ENCODE measurements at places on chromosomes 6 and 20. TPM values are rescaled to one million over a fixed set of nuclear protein-coding genes. Genes with fewer than 3 reads are reported as not detected.

- no peak for DNase-seq
Measured at GRCh38 chr6:51842804-51843378, 244.5 kb downstream of the PKHD1 start.

PTCRA gene
- total RNA-seq: not detected

GRCh38 chr6:26311385-26312095, 53.5 kb upstream of the BTN3A2 start:
- peak; percentile 38 for DNase-seq

DNA sequence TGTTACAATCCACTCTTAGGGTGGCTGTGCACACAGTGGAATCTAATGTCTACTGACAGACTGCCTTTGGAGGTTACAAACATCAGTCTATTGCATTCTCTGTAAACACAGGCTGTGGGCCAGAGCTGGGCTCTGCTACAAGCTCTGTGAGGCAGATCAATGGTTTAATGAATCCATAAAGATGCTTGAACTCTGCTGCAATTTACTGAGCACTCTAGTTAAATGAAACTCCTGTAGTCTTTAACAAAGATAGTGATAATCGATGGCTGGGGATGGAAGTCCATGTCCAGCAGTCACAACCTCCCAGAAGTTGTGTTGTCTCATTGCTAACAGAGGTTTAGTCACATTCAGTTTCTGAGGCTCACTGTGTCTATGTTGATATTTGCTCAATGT, 50.5 kb downstream of the SOBP start:
- DNase-seq: no peak

DNA sequence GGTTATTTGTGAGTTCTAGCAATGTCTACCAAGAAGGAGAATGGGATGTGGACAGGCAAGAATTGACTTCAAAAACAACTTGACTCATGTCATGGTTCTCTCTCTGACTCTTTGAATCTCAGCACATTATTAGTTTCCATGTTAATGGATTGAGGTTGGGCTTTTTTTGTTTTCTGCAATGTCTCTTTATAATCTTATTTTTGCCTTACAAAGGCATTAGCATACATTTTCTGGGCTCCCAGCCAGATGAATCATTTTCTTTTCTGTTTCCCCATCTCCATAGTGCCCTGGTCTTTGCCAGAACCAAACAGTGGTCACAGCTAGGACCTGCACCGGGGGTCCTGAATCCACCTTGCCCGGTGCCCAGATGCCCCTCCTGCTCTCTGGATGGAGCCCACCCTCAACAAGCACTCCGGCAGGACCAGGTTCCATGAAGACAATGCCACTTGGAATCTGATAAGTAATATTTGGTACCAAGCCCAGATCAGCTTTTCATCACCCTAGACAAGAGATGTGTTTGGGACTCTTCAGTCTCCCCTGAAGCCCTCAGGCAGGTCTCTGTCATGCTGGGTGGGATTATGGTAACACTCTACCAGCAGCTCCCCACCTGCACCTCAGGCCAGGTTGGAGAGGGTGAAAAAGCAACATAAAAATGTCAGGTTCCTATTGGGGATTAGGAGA, 266.7 kb upstream of the SULF2 start:
- no peak for DNase-seq

MOCS1 gene
- total RNA-seq: 56.4 TPM

RWDD1 gene
- total RNA-seq: 16.7 TPM

DNA sequence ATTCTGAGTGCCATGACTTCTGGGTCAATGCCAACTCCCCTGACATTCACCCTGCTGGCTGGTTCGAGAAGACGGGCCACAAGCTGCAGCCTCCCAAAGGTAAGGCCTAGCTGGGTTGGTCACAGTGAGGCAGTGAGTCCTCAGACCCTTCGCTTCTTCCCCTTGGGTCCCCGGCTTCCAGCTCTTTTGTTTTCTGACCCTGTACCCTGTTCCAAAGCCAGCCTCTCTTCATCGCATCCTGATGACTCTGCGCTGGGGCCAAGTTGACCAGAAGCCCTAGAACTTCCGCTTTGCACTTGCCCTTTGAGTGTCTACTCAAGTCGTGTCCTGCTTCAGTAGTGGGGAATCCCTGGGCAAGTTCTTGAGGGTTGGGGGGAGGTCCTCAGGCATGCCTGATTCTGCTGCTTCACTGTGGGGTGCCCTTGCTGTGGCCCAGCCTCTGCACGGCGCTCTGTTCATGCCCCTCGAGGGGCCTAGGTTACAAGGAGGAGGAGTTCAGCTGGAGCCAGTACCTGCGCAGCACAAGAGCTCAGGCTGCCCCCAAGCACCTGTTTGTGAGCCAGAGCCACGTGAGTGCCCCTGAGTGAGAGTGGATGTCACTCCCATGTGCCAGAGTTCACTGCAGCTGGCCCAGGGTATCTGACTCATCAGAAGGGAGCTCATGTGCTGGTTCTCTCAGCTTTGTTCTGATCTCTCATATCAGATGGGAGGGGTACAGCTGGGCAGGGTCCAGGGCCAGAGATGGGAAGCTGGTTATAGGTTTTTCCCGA, 23.0 kb downstream of the L3MBTL1 start:
- DNase-seq: no peak

- peak; percentile 27 for DNase-seq
Measured at GRCh38 chr20:33475381-33476152, 14.3 kb upstream of the CBFA2T2 start.

GRCh38 chr20:44083220-44083933, 103.6 kb downstream of the JPH2 start:
- DNase-seq: no peak

SLCO4A1 gene
- 85.3 TPM for total RNA-seq

DNA sequence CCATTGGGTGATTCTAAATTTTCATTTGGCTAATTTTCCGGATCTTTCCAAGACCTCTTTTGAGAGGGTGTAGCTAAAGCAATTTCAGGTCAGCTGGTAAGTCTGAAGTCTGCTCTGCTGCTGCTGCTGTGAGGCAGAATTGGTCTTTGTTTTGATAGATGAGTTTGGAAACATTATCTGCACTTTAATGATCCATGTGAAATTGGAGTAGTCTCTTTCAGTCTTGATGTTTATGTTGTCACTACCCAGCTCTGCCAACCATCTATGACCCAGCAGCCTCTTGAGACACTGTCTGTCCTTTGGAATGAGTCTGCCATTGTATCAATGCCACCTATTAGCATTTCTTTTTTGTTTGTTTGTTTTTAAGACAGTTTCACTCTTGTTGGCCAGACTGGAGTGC, 44.1 kb downstream of the TXNDC5 start:
- no peak for DNase-seq

DNA sequence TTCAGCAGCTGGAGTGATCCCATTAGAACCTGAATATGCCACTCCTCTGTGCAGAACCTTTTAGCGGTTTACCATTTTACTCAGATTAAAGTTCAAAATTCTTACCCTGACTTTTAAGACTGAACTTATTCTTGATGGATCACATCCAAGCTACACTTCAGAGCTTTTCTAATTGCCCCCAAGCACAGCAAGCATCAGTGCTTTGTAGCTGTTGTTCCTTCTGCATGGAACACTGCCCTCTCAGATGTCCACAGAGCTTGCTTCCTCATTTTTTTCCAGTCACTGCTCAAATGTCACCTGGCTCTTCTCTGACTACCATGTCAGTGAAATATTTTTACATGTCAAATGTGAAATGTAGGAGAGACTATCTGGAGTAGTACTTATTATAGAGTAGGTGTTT, 1.6 kb upstream of the SLC35B3 start:
- DNase-seq: no peak

DNA sequence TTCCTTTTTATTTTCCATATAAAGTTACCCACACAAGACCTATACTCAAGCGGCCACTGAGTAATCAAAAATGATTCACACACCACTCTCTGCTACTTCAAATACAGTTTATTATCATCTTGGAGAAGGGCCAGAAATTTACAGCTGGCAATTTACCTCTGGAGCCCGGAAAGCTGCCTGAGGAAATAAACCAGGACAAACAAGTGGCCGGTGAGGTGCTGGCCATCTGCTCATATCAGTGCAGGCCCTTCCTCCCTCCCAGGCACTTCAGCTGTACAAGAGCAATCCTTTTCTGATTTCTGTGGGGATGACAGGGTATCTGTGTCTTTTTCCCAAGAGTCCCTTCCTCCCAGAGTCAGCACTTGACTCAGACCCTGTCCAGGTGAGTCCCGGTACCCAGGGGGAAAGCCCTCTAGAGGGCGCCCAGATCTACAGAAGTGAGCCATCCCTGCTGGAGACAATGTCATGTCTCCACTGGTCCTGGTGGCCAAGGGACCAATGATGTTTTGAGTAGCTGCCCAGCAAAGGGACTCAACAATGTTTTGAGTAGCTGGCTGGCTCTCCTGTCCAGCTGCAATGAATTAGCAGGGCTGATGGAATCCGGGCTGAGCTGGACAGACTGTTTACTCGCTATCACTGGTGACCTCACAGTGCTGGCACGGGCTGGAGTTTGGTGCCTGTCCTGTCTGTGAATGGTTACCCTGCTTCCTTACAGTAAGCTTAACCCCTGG, 23.6 kb downstream of the LRP11 start:
- DNase-seq: peak; percentile 76

DNA sequence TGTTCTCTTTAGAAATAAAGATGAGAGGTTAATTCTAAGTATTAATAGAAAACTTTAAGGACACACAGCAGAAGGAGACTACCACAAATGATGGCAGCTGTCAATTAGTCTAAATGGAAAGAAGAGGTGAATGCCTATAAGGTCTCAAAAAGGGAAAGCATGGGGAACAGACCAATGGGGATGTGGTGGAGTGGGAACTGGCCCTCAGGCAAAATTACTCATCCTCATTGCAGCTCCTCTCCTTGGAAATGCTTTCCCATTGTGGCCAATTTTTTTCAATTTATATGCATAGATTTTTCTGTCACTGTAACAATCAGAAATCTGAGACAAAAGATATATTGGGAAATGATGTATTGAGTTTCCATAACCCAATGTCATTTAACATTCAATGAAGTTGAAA, 222.9 kb upstream of the DEFB112 start:
- DNase-seq: no peak

HLA-DQB1 gene
- total RNA-seq: 0.14 TPM

DNA sequence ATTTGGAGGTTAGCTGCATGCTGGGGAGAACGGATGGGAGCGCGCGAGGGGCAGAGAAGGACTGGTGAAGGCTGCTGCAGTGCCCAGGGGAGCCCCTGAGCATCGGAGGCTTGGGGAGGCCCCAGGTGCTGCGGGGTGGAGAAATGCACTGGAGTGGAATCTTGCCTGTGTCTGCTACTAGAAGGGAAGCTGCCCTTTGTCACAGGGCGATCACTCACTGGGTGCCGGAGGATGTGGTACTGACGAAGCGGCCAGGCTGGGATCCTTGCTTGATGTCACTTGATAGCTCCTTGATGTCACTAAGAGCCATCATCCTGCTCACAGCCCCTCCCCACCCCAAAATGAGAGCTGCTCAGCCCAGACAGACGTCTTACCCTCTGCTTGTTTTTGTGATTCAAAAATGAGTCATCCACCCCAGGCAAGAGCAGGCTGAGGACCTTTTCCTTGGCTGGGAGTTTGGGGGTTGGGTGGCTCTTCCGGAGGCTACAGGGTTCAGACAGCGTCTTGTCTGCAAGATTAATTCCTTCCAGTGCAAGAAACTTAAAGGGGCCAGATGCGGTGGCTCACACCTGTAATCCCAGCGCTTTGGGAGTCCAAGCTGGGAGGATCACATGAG, 62.6 kb upstream of the PMEPA1 start:
- DNase-seq: no peak

DNA sequence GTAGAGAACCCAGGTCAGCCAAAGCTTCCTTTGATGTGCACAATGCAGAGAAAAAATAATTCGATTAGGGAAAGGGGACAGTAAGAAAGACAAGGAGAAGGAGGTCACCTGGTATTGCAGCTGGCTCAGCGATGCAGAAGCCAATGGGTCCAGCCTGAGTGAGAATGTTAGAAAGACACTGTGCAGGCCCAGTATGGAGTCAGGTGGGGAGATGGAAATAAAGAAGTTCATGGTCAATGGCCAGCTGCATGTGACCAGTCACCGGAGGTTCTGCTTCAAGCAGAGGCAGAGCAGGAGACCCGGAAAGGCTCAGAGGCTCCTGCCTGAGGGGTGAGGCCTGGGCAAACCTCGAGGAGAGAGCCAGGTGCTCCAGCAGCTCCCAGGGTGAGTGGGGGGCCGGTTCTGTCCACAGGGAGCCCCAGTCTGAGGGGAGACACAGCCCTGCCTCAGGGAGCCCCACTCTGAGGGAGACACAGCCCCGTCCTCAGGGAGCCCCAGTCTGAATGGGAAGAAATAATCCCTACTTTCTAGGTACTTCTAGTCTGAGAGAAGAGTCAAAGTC, 51.3 kb downstream of the LRFN2 start:
- DNase-seq: no peak

SH3BGRL2 gene
- 101 TPM for total RNA-seq

DNA sequence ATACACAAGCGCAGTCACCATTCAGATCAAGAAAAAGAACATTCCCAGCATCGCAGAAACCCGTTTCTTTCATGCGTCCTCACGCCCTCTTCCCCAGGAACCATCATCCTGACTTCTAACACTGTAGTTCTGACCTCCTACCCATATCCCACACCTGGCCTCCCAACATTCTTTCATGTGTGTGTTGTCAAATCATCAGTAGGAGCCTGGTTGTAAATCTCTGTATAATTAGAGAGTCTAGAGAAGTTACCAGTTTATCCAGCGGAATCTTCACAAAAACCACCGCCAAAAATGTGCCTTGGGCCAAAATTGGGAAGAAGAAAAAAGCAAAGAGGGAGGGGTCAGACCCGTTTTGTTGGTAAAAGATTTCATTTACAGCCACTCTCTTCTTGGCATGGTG, 91.6 kb downstream of the RTN4IP1 start:
- DNase-seq: no peak

B3GAT2 gene
- not detected for total RNA-seq

DNA sequence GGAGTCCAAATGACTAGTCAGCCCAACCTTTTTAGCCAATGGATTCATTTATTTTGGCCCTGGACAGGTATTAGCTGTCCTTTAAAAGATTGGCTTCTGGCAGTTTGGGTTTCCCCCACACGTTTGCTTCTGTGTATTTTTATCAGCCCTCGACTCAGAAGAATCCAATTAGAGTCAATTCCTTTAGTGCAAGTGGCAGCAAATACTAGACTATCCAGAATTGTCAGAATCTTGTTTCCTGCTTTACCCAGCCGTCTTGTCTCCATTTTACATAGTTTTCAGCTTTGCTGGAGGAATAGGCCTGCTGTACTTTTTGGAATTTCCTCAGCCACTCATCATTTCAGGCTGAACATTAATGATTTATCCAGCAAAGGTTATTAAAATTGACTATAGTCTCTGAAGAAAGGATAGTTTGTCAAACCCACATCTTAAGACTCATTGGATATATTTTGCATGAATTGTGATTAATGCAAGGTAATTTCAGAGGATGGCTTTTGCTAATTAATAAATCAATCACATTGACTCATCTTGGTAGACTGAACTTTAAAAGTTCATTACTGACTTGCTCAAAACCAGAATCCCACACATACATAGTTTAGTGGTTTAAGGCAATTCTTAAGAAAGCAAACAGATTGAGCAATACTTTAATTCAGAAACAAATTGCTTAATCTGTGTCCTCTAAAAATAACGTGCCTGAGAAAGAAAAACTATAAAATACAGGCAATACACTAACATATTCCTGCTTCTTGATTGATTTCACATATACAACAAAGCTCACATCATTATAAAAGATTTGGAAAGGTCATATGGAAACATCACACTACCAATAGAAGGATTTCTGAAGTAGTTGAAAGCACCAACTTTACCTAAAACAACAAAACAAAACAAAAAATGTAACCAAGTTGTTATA, 62.9 kb upstream of the ZNF217 start:
- DNase-seq: no peak

- DNase-seq: no peak
Measured at GRCh38 chr6:117613920-117614560, 11.7 kb upstream of the GOPC start.
